ENCODE measurements at places on chromosomes 7 and 10.

DNA sequence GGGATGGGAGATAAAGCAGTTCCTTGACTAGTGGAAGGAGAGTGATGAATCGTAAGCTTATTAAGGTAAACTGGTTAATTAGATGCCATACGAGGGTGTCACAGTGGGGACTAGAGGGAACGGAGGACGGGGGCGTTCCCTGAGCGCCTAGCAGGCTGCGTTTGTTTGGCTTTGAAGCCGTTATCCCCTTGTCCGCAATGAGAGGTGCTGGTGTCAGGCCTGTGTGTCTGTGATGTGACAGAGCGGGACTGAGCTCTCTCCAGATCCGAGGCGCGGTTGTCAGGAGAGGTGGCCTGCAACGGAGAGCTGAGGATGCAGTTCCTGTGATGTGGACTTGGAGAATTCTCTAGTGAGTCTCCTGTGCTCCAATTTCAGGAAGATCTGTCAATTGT is 60.0 kb upstream of the PRPS1L1 start:
- no peak for DNase-seq

GRCh38 chr7:141097430-141097829 is 23.6 kb downstream of the TMEM178B start:
- DNase-seq: no peak

DNA sequence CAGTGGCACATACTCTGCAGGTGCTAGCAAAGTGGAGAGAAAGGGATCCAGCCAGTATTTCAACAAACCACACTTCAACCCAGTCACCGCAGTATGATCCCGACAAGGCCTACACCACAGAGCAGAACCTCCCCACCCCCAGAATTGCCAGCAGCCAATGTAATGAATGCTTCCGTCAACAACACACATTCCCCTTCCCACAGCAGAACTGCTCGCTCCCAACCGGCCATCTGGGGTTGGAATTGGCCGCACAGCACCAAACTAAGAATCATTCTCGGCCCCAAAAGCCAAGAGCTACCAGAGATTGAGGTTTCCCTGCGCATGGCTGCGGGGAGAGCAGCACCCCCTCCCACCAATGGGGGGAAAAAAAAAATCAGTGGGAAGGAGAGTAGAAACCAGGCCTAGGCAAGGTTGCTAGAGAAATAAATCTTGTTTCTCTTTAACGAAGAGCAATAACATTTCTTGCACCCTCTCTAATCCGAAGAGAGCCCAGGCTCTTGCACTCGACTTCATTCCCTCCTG is 1.1 kb downstream of the WASL start:
- DNase-seq: peak; percentile 68

DNA sequence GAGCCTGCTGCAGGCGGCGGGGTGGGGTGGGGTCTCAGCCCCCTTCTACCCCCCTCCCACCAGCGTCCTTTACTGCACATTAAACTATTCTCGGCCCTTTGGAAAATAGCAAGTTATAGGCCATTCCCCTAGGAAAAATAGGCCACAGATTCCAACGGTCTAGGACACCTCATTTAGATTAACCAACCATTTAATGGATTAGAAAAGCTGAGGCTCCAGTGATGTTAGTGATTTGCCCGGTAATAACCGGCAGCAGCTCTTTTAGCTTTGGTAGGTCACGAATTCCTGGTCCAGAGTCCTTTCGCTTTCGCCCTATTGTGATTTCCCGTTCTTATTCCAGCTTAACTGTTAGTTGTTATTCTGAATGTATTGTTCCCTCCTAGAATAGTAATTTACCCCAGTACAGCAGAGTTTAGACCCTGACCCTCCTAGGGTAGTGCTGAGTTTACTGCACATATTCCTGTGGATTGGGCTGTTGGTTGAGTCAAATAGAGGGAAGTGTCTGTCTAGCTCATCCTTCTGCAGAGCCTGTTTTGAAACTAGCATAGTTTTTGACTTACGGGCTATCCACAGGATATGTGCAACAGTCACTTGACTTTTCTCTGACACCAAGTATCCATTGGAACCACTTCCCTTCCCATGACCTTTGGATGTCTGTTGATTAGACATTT is 754 bp downstream of the GSTO1 start:
- peak; percentile 37 for DNase-seq

GRCh38 chr10:1255600-1256431 is 199.6 kb downstream of the WDR37 start:
- DNase-seq: no peak

GRCh38 chr7:35037211-35037525 is at the start of gene DPY19L1:
Gene DPY19L1 (minus strand): TSS chr7:35037485. CDS start chr7:35037394, 91 bp downstream.
- no peak for DNase-seq

GRCh38 chr7:131305152-131305551 is 22.5 kb upstream of the MKLN1 start:
- no peak for DNase-seq

DNA sequence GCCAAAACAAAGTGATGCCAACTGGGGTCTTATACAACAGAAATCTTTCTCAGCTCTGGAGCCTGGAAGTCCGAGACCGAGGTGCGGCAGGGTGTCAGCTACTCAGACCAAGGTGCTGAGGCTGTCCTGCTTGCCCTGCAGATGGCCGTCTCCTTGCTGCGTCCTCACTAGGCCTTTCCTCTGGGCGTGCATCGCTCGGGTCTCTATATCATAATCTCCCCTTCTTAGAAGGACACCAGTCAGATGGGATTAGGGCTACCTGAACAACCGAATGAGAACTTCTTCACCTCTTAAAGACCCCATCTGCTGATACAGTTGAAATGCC is 244.7 kb downstream of the EBF3 start:
- DNase-seq: no peak

GRCh38 chr7:18693406-18693805 is 197.9 kb downstream of the HDAC9 start:
- peak; percentile 63 for DNase-seq

- no peak for DNase-seq
Measured at GRCh38 chr10:13920031-13920430, 333.3 kb downstream of the PRPF18 start.

GRCh38 chr10:52314822-52315552 is 906 bp downstream of the DKK1 start:
- no peak for DNase-seq

- DNase-seq: no peak
Measured at GRCh38 chr10:100888957-100889356, 23.8 kb upstream of the SLF2 start.
